ENCODE measurements at places on chromosomes 3 and 15.

- DNase-seq = no peak
Observed at GRCh38 chr3:15492847-15493360, 28.6 kb downstream of the COLQ start.

- DNase-seq = peak; percentile 92
Observed at GRCh38 chr3:197734667-197735318, 1.9 kb downstream of the RUBCN start.

GRCh38 chr3:127449486-127450212 is 140.9 kb downstream of the TPRA1 start:
- no peak for DNase-seq

DNA sequence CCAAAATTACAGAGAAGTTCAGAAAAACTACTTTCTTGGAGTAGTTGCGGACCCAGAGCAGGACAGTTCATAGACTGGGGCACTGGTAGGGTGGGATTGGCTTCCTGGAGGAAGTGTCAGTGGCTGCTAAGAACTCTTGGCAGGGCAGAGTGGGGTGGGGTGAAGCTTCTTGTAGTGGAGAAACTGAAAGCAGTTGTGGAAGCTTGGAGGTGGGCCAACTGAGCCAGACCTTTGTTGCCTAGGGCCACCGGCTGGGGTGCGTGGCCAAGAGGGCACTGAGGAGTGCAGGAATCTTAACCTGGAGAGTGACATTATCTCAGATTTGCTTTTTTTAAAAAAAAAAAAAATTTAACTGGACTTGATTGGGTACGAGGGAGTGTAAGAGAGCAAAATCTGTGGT is 3.1 kb downstream of the KAT2B start:
- peak; percentile 68 for DNase-seq

All from OCI-LY7 (cell line).